ENCODE measurements at places on chromosomes 4 and X.

- DNase-seq: peak; percentile 48
Measured at GRCh38 chr4:31995943-31996901, 1276.1 kb downstream of the PCDH7 start.

DNA sequence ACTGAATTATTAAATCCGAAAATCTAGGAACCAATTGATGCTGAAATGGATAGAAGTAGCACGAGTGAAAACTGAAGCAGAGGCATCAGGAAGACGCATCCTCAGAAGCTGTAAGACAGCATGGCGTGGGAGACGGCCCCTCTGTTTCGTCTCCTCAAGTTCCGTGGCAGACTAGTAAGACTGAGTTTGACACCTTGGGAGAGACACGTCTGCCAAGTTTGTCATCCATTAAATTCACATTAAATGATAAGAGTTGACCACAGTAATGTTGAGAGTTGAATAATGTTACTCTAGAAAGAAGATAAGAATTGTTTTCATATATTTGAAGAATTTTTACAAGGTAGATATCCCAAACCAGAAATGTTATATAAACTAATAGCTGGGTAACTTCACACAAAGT is 736.1 kb upstream of the FRG1 start:
- no peak for DNase-seq

GRCh38 chr4:155353923-155354540 is 22.7 kb downstream of the MAP9 start:
- no peak for DNase-seq

DNA sequence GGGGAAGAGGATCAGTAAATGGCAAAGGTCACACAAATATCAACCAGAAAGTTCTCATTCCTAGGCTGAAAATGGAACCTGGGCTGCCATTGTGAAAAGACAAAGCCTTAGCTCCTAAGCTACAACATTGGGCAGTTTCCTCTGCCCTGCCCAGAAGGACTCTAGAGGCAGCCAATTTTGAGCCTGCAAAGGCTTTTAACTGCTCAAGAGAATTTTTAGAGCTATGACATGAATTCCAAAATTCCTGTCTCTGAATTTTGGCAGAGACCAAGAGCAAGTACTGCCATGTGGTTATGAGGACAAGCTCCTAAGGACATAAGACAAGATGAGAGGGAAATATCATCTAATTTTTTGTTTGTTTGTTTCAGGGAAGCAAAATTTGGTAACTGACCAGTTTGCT is 29.6 kb upstream of the IGFBP7 start:
- no peak for DNase-seq

GRCh38 chr4:123709336-123709735 is 312.7 kb downstream of the SPRY1 start:
- no peak for DNase-seq

- no peak for DNase-seq
Measured at GRCh38 chrX:56783450-56783831, 54.4 kb downstream of the NBDY start.

DNA sequence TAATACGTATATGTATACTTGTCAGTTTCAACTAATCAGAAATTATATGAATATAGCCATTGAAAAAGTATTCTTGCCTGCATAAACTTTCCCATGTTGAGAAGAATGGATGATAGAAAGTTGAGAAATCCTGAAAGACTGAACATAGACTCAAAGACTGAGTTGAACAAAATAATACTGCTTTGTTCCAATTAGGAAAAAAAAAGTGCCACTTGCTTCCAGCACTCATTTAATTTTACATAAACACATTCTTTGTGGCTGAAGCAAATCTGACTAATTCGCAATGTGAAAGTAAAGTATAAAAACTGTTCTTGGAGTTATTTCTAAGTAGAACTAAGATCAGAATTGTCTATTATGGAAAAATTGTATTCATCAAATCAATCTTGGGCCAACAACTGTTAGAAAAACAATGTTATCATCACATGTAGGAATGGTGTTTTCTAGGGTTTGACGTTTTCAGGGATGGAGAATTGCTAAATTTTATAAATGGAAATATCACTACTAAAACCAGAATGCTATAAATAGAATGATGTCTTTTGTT is 2334.6 kb downstream of the PCDH7 start:
- no peak for DNase-seq

DNA sequence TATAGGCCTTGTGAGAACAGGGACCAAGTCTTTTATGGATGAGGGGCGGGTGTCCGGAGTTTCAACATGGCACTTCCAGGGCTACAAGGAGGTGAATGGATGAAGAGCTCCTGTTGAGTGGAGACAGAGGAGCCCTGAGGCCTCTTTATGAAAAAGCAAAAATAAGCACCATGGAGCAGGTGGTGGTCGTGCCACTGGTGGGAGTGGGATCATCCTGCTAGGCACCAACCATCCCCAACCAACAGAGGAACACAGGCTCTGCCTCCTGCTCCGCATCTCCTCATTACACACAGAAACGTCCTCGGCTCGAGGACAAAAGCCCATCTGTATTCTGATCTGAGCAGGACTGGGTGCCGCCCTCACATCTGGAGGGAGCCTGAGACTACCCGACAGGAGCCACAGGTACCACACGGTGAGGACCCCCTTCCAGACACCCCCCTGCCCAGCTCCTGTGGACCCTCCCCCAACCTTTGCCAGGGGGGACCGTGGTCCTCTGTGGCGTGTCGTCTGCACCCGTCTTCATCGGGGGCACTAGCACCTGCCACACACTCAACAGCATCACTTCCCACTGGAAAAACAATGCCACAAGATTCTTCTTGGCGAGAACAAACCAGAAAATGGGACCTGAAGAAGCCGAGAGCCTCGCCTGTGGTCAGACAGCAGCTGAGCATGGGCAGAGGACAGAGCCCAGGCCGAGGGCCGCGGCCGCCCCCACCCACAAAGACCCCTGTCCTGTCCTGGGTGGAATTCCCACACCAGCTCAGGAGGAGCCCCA is 3.9 kb upstream of the PDE6B start:
- peak; percentile 44 for DNase-seq

DNA sequence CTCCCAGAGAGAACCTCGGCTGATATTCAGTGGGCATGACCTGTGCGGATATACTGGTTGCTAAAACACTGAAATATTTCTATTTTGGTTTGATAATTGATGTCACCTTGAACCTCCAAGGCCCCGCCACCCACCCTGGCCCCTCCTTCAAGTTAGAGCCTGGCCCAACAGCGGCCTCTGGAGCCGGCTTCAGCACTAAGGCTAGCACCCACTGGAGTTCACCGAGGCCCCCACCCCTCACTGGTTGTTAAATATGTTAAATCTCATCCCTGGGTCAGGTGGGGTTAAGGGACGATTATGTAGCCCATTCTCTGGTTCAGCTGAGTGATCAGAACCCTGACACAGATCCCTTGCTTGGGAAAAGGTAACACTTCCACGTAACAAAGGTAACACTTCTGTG is 24.3 kb downstream of the SEL1L3 start:
- peak; percentile 57 for DNase-seq

DNA sequence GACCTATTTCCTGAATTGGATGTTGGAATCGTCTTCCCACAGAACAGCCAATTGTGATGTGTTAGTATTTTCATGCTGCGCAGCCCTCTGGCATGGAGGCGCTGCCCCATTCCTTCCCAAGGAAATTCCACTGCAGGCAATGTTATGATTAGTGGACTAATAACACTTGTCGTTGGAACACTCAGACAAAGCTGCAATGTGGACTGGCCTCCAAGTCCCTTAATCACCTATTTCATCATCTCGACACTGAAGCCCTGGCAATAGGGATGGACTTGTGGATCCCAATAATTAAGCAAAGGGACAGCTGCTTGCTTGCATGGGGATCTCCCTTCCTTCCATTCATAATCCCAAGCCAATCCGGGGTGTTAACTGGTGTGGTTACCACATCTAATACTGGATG is 78.8 kb upstream of the PLAC1 start:
- no peak for DNase-seq

DNA sequence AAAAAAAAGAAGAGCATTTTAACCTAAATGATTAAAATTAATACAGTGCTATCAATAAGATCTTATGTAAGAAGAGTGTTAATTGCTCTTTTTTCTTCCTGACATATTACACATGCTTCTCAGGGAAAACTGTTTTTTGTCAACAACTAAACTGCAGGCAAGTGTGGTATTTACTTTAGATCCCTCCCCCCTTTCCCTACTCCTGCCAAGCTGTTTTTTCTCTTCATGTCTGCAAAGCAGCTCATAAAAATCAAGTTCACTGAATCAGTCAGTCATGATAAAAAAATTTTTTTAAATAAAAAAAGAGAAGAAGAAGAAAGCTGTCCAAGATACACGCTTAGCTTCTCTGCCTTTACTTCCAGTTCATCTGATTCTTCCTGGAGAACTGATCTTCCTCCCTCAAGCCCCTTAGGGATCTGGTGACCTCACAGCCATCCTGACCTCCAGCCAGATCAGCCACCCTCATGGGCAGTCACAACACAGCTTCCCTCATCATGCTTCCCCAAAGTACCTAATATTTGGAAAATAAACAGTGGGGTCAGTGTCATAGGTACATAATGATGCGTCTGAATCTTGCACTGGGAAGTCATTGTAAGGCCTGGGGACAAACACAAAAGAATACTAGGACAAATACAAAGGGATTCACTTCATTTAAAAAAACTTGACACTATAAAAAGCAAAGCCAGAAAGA is 87.0 kb downstream of the ZNF827 start:
- no peak for DNase-seq

DNA sequence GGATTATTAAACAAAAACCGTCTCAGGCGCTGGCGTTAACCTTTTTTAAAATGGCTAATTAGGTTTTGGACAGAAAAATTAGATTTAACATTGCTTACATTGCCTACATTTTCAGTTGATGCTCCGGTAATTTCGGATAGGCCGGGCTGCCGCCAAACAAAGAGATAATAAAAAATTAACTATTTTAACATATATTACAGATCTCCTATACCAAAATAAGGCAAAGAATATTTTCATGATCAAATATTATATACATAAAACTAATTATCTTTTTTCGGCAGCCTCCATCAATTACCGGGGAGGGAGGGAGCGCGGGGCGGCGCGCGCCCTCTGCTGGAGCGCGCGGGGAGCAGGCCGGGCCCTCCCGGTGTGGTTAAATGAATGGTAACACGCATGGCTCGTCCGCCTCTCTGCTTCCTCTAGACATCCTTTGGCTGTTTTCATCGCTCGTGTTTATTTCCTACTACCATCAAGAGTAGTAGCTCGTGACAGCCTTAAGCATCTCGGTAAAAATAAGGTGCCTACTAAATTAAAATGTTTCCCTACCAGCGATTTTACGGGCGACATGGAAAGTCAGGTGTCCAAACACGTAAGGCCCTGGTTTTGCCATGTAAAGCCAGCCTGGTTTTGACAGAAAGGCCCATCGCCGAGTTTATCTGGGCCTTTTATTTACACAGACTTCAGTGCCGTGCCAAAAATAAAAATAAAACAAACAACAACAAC is 52.4 kb upstream of the TMEM33 start:
- peak; percentile 93 for DNase-seq

DNA sequence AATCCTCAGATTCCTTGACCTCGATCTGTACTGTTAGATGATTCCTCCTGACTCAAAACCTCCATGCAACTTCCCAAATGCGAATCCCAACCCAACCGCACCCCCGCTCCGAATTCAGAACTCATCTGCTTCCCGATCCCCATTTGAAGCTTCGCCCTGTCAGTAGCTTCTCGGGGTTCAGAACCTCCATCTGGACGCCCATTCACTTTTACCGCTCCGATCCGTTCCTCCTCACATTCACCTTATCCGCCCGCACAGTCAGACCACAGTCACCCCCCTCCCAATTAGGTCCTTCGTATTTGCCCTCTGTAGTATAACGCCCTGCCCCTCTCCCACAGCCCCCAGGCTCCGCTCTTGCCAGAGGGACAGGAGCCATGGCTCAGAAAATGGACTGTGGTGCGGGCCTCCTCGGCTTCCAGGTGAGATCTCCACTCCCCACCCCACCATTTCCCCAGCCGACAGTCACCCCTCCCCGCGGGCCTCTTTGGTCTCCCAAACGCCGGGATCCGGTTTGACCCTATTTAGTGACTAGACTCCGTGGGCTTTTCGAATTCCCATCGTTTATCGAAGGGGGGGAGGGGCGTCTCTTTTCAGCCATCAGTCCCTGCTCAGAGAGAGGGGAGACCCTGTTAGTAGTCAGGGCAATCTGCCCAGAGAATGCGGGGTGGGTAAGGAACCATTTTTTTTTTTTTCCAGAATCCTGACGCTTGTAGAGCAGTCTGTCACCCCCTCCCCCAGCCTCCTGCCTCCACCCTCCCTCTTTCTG is 691 bp downstream of the MAGED1 start:
- DNase-seq: peak; percentile 49

DNA sequence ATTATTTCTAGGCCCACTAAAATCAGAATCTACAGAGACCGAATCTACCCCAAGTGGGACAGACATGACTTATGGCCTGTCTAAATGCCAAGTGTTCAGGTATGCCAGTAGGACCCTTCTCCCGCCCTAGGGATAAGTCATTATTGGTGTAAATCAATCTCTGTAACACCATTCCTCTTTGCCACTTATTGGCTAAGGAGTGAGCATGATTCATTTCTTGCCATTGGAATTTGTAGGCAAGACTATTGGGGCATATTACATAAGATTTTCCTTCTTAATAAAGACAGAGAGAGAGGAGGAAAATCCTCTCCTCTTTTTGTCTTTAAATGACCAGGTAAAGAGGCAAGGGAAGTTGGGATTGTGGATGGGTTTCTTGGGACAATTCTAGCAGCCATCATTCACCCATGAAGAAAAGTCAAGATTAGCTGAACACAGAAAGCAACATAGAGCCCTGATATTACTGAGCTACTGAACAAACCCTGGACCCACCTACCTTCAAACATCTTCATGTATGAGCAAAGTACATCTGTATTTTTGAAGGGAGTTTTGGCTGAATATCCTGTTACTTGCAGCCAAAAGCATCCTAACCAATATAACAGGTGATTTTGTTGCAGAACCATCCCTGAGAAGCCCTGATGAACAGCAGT is 2.6 kb downstream of the SLC9B2 start:
- no peak for DNase-seq

DNA sequence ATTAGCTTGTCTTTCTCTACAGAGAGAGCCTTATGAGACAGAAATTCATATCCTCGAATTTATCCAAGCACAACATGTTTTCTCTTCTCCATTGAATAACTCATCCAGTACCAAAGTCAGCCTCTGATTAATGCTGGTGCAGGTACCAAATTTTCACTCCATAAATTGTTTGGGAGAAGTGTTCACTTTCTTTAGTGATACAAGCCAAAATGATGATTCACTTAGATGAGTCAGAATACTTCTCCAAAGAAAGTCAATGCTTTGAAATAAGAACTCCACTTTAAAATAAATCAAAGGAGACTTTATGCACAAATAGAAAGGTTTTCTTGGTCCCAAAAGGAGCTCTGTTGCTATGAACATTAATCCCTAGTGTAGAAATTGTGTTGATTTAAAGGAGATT is 60.2 kb downstream of the MAOB start:
- DNase-seq: no peak

Measured in H7 (cell line).